ENCODE measurements at places on chromosomes 4 and X.

GRCh38 chrX:11543249-11543648, 122.5 kb downstream of the ARHGAP6 start:
- ATAC-seq: no peak

DNA sequence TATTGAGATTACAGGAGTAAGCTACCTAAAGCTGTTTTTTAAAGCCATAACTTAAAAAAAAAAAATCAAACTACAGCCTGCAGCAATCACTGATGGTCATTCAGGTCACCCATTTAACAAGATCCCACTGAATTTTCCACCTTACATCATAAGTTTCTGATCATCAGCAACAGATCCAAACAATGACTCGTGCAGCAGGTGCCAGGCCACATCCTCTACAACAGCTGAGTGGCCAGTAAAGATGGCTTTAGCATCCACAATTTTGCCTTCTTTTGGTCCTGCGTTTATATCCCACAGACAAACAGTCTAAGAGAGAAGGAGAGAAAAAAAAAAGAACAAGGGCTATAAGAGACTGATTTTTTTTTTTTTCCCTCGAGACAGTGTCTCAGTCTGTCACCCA, 16.6 kb downstream of the RBBP7 start:
- ATAC-seq: no peak

DNA sequence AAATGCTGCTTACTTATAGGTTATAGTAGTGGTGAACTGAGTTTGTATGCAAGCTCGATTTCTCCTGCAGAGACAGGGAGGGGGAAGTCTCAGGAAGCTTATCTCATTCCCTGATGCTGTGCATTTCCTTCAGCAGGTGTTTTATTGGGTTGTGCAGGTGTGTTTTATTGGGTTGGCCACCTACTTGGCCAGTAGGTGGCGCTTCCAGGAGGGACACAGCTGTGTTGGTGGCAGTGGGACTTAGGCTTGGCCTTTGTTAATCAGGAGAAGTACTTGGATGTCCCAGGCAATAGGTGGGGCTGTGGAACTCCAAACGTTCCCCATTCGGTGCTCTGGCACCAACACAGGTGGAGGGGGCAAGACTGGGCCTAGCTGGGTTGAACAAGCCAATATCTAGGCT, 196.0 kb upstream of the DCAF8L1 start:
- ATAC-seq: no peak

DNA sequence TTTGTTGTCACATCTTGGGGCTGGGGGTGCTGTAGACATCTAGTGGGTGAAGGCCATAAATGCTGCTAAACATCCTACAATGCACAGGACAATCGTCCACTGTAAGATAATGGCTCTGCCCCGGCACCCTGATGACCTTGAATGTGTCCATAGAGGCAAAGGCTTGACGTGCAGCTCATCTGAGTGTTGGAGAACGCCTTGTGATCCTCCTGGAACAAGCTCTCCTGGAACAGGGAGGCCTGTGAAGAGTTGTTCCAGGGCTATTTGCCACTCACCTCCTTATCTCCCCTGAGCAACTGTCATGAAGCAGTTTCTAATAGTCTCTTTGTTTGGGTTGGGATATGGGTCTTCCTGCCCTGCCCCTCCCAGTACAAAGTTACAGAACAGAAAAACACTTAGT, 15.2 kb upstream of the PCYT1B start:
- no peak for ATAC-seq

- peak; percentile 42 for ATAC-seq
Measured at GRCh38 chrX:20116087-20116576, 575 bp downstream of the MAP7D2 start.

DNA sequence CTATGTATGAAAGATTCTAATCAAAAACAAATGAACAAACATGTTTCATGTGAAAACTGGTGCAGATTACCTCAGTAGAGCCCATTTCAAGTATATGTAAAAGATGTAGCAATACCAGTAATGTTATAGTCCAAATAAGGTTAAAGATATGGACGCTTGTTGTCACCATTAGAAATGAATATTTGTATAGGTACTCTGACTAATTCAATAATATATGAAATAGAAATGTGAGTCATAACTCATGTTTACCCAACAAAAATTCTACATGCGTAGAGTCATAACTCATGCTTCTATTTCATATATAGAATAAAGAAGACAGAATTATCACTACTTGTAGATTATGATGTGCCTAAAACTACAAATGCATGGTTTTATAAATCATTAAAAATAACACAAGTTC, 739.1 kb upstream of the DIAPH2 start:
- ATAC-seq: no peak

GRCh38 chr4:99635601-99636000, 22.0 kb downstream of the C4orf54 start:
- ATAC-seq: no peak

- no peak for ATAC-seq
Measured at GRCh38 chr4:163868445-163868844, 374.0 kb downstream of the TMA16 start.

Data from SK-N-SH treated with all-trans-retinoic acid at 6 μM for 48 hours (cell line).